HepG2 (cell line): ENCODE measurements at places on chromosomes 3 and 15.
A peak's percentile ranks its signal among the peaks of the same experiment; 100 is the strongest.

- no peak within 1 kb of the TSS for H3K27ac ChIP-seq
- no peaks in the 10 kb centered on the region for H3K4me1 ChIP-seq
- no peak within 1 kb of the TSS for H3K4me3 ChIP-seq
- H3K36me3 ChIP-seq, result no peaks in the 10 kb centered on the region
- peaks cover 3% of the 10 kb centered on the region; the same call in 1 of the 2 replicates for H3K27me3 ChIP-seq
- DNase-seq, result no peak
Measured at GRCh38 chr3:38039101-38039898, at the start of gene DLEC1. Gene DLEC1 (plus strand): TSS chr3:38039208. CDS start chr3:38039226, 18 bp downstream.

DNA sequence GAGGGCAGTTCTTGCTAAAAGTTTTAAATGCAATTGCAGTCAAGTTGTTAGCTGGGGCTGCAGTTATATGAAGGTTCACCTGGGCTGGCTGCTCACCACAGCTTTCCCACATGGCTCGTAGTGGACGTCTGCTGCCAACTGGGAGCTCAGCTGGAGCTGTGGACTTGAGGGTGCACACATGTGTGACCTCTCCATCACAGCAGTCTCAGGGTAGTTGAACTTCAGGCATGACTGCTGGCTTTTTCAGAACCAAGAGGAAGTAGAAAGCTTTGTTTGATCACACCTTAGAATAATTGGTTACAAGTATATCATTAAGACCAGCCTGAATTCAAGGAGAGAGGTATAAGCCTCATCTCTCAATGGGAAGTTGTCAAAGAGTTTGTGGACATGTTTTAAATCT lies 74.1 kb downstream of the CHL1 start:
- DNase-seq, result no peak
- no peak overlapping the region for H3K27ac ChIP-seq
- H3K4me1 ChIP-seq, result peaks cover 3% of the 10 kb centered on the region
- H3K36me3 ChIP-seq, result no peaks in the 10 kb centered on the region
- no peak overlapping the region for H3K4me3 ChIP-seq

DNA sequence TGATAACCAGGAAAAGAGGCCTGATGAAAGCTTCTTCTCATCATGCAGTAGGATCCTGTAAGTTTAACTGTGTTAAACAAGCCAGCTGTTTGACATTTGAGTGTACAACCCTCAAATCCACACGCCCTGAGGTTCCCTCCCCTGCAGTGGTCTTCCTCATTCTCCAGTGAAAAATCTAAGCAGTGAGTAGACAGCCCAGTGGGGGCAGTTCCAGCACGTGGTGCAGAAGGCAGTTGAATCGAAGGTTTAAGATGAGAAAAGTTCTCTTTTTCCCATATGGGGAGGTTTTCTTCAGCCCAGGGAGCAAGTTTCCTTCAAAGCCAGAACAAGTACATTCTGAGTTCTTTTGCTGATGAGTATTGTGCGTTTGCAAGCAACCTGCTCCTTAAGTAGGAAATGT lies 174.5 kb downstream of the NR2F2 start:
- no peak for DNase-seq
- H3K4me1 ChIP-seq, result peaks cover 10% of the 10 kb centered on the region
- H3K27me3 ChIP-seq, result no peaks in the 10 kb centered on the region; the same call in 1 of the 2 replicates

- no peak for DNase-seq
- no peak overlapping the region for H3K4me3 ChIP-seq
- peaks cover 1% of the 10 kb centered on the region for H3K27me3 ChIP-seq
- peaks cover 14% of the 10 kb centered on the region for H3K4me1 ChIP-seq
Measured at GRCh38 chr3:184409331-184409926, 29.6 kb downstream of the CHRD start.

- H3K27ac ChIP-seq, result peak overlapping the region; percentile 100
- no peaks in the 10 kb centered on the region; the same call in 1 of the 2 replicates for H3K36me3 ChIP-seq
- no peaks in the 10 kb centered on the region; the same call in 2 of the 3 replicates for H3K27me3 ChIP-seq
- H3K4me1 ChIP-seq, result peaks cover 69% of the 10 kb centered on the region
- H3K4me3 ChIP-seq, result no peak overlapping the region; the same call in 1 of the 2 replicates
- peak; percentile 88 for DNase-seq
Measured at GRCh38 chr3:50324351-50325112, 2.0 kb upstream of the HYAL2 start.
